Stimulated activated CD8-positive, alpha-beta memory T cell treated with anti-CD3 and anti-CD28 coated beads, Interleukin-15, amount 100 ng/mL, for 48 hours (primary cell): ENCODE measurements at places on chromosomes 3 and 15.

DNA sequence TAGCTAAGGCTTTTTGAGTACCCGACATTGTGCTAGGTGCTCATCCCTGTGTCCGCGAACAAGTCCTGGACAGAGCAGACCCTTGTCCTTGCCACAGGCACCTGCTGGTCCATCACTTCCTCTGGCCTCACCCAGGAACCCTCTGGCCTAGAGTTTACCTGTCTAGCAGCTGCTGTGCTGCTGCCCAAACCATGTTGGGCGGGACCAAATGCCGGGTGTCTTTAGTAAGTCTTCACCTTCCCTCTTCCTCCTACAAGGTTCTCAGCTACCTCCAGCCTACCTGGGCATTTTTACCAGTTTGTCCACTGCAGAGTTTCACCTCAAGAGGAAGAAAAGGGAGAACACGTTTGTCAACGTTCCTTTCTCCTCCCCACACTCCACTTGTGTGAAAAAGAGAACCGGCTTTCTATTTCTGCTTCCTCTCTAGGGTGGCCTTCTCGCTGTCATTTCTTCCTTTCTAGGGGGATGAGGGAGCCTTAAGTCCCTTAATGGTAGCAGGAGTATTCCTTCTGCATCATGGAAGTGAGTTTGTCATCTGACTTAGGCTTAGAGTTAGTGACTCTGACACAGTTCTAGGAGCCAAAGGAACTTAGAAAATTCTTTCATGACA is 80.4 kb upstream of the GCNT3 start:
- no peak for DNase-seq

DNA sequence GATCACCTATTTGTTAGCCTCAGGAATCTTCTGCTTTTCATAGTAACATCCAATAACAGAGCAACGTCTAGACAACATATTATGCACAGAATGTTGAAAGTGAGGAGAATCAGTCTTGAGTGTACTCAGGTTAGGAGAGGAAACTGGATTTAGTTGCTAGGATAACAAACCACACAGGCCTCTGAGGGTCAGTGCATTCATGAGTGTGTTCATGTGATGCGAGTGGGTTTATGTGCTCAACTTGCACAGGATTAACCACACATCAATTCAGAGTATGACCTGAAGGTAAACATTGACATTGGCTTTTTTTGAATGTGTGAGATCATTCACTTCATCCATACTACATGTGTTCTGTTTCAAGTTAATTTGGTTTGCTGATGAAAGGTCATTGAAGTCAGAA is 287.6 kb downstream of the DIPK2A start:
- no peak for DNase-seq

DNA sequence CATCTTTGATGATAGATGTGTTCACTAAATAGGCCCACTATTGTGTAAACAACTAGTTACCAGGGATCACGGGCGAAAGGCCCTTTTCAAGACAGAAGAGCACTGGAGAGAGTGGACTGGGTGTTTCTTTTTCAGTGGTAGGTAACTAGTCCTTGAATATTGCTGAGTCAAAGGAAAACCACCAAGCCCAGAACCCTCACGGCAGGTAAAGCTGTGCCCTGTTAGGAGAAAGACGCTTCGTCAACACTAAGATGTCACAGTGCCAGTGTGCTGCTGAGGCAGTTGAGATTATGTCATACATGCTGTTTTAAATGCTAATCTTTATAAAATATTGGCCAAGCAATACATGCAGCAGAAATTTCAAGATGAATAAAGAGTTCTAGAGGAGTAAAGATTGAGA is 578.6 kb downstream of the PYDC2 start:
- no peak for DNase-seq

- DNase-seq: no peak
Observed at GRCh38 chr15:88646951-88647350, 8.1 kb downstream of the ISG20 start.

DNA sequence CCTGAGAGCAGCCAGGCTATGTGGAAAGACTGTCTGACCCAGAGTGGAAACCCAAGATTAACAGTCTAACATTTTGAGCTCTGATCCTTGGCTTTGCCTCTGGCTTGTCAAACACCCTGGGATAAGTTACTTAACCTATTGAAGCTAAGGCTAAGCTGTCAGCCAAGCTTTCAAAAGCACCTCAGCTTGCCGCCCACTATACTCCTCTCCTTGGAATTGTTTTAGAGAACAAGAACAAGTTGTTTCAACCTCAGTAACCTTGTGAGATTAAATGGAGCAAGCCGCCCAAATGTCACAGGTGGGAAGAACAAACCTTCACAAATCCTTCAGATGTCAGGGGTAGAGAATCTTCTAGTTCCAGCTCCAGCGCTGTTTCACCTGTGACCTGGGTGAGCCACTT is 235.1 kb downstream of the RYR3 start:
- no peak for DNase-seq

GRCh38 chr3:17850448-17850847 is 108.0 kb upstream of the TBC1D5 start:
- DNase-seq: no peak

DNA sequence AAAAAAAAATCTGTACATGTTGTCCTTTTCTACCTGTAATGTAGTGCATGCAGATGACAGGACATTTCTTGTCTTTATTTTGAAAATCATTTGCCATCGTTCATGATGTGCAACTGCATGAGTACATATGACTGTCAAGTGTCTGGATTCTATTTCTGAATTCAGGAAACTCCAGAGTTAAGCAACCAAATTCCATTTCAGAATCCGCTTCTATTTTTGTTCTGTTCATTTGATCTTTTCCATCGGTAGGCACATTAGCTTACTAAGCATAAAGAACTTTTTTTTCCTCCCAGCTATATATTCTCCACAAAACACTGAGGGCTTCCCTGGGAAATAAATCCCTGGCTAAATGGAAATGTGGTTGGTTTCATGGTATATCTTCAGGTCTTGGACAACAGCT is 365.6 kb downstream of the PTPRG start:
- no peak for DNase-seq

DNA sequence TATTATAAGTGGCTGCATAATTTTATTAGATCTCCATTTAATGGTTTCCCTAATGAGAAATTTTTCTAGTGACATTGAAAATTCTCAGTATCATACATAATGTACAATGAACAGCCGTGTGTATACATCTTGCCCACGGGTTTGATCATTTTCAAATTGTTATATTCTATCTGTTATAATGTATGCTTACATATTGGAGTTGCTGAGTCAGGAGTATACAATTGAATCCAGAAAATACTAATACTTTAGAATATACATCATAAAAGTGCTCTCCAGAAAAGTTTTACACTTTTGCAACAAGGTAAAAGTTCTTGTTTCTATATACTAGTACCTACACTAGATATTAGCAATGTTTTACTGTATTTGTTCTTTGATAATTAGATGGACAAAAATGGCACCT is 82.8 kb downstream of the SPATA16 start:
- DNase-seq: no peak

GRCh38 chr3:71710906-71711494 is 14.2 kb downstream of the EIF4E3 start:
- no peak for DNase-seq

DNA sequence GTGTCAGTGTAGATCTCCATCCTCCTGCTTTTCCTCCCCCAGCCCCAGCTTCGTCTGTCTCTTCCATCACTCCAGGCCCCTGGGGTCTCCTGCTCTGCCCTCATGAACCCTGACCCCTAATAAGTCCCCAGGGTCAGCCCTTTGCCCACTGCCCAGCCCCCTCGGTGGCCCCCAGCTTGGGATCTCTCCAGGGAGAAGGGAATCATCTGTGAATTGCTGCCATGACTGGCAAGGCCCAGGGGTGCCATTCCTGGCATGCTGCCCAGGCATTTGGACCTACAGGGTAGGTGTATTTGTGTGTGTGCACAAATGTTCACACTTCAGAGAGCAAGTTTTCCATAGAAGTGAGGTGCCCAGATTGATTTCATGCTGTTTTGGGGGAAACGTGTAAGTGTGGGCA is 5.9 kb upstream of the TBC1D21 start:
- no peak for DNase-seq

- no peak for DNase-seq
Observed at GRCh38 chr3:36918050-36918449, 26.8 kb downstream of the TRANK1 start.

GRCh38 chr3:8658306-8659212 is 14.0 kb upstream of the SSUH2 start:
- no peak for DNase-seq

DNA sequence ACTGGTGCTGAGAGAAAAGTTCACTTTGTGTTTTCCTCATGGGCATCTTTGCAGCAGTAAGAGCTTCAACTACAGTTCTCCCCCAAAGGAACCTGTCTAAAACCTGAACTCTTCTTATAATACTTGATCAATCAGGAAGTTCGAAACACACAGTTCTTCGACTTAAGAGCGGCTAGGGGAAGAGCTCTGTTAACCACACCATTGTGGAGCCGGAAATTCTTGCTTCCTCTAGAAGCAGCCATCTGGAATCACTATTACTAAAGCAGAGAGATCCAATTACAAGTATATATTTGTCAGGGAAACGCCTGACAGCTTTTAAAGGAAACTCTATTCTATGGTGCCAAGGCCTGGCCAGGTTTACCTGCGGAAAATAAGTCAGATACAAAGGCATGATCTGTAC is 337.3 kb upstream of the CBLB start:
- no peak for DNase-seq

- no peak for DNase-seq
Observed at GRCh38 chr15:36161771-36162212, 417.6 kb upstream of the CDIN1 start.

- no peak for DNase-seq
Observed at GRCh38 chr3:112751564-112752512, 94.8 kb downstream of the CD200R1L start.

DNA sequence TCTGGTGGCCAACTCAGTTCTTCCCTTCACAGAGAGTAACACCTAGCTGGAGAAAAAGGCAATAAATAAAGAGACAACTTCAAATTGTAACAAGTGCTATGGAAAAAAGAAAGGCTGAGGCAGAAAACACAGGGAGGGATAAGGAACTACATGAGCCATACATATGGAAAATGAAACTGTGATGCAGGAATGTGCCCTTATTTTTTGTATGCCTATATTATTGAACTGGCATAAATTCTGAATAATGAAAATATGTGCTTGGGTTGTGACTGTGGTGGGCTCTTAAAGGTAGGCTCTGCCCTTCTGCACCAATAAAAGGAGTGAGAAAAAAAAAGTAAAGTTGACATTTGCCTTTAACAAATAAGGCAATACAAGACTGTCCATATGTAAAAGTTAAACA is 19.6 kb downstream of the FHIT start:
- no peak for DNase-seq

GRCh38 chr3:79085171-79085570 is 682.6 kb downstream of the ROBO1 start:
- no peak for DNase-seq

DNA sequence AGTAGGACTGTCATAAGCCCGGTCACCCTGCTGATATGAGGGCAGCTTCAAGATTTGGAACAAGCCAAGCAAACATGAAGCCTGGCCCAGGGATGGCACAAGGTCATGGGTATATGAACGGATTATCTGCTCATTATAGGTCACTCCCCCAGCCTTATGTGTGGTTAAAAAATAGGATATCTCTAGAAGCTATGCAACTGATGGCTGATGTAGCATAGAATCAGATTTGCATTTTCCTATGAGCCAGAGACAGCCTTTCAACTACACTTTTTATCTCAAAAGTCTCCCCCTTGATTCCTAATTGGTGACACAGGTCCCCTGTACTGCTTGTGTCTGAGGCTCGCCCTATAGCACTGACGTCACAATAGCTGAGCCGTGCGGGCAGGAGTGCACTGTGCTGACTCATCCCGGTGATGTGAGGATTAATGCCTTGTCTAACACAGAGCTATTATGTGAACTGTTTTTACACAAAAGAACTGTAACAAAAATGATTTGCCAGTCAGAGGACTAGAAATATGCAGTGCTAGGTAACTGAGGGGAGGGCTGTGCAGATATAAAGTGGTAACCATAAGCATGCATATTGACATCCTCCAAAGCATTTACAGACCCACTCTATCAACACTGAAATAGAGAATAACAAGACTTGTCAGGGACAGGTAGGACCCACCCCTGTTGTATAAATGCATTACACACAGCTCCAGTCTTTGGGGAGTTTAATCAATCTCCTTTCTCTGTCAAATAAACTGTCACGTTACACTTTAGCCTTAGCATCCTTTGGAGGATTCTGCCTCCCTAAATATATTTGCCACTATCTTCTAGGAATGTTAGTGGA is 204.9 kb downstream of the TIGIT start:
- DNase-seq: no peak

GRCh38 chr3:61680617-61681016 is 119.2 kb downstream of the PTPRG start:
- no peak for DNase-seq

DNA sequence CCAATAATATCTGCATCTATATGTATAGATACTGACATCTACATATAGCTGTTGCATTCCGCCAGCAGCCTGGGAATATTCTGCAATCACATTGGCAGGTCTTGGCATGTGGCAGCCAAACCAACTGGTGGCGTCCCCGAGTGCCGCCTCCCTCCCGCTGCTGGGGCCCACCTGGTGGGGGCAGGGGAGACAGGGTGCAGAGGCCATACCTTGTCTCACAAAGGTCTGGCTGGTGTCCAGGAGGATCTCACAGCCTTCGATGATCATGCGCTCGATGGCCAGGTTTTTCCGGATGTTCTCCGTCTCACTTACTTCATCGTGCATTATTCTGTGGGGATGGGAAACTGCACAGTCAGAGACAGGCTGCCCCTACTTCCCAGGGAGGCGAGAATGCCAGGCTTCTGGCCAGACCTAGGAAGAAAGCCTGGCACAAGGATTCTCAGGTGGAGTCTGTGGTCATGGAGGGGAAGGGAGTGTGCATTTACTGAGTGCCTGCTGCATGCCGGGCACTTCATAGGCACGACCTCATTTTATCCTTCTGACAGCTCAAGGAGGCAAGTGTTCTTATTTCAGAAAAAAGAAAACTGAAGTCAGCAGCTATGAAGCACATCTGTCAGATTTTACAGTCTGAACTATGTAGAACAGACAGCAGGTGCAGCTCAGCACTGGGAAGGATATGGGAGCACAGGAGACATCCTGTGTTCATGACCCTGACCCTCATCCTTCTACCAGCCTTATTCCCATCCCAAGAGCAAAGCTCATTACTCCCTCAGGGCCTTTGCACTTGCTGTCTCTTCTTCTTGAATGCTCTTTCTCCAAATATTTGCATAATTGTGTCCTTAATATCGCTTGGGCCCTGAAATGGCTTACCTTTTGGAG is 62.8 kb downstream of the RASGRF1 start:
- no peak for DNase-seq

- DNase-seq: no peak
Observed at GRCh38 chr3:76694063-76694462, 345.8 kb upstream of the ROBO2 start.
